ENCODE measurements at places on chromosomes 7 and 10. TPM values are rescaled to one million over a fixed set of nuclear protein-coding genes. Genes with fewer than 3 reads are reported as not detected.

GRCh38 chr10:86968994-86969355, 693 bp downstream of the ADIRF start:
- H3K4me1 ChIP-seq, result peaks cover 7% of the 10 kb centered on the region
- no peak overlapping the region for H3K4me3 ChIP-seq
- peaks cover 27% of the 10 kb centered on the region for H3K27me3 ChIP-seq
- no peak overlapping the region for H3K27ac ChIP-seq

- H3K4me3 ChIP-seq, result no peak overlapping the region
- H3K27ac ChIP-seq, result no peak overlapping the region
- no peak for DNase-seq
- H3K27me3 ChIP-seq, result no peaks in the 10 kb centered on the region
- H3K36me3 ChIP-seq, result no peaks in the 10 kb centered on the region
Observed at GRCh38 chr10:98469001-98469931, 22.5 kb upstream of the HPS1 start.

DNA sequence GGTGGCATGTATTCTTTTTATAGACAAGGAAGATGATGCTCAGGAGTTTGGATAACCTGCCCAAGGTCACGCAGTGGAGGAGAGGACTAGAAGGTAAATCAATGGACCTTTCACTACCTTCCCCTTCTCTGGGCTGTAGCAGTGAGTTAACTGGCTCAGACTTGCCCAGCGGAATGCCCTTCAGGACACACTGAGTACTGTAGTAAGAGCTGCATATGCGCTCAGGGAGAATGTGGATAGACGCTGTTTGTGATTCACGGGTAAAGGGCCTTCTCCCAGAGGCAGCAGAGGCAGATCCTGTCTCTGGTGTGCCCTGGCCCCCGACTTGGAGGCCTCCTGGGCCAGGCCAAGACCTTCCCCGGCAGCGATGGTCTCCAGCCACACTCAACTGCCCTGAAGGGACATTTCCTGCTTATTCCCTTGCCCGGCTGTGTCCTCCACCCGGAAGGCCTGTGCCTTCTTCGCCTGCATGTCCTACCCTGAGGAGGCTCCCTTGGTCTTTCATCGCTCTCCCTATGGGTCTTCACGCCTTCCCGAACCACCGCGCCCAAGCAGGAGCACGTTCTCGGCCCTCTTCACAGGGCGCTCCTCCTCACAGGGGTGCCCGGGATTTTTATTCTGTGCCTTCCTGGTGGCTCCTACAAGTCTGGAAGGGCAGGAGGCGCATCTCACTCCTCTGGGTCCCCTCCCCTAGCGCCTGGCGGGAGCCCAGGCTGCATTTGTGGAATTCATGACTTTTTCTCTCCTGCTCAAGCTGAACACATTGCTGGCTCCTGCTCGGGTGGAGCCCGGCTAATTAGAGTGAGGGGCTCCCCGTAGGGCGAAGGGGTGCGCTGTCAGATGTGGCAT, 1.8 kb upstream of the IKZF1 start:
- peak overlapping the region; percentile 58 for H3K27ac ChIP-seq
- peaks cover 27% of the 10 kb centered on the region for H3K4me1 ChIP-seq
- H3K36me3 ChIP-seq, result no peaks in the 10 kb centered on the region
- no peaks in the 10 kb centered on the region for H3K27me3 ChIP-seq
- peak overlapping the region; percentile 68 for H3K4me3 ChIP-seq

GRCh38 chr7:142808802-142809583, 38.2 kb downstream of the PRSS2 start:
- H3K36me3 ChIP-seq, result peaks cover 3% of the 10 kb centered on the region
- H3K27ac ChIP-seq, result peak overlapping the region; percentile 97
- peaks cover 94% of the 10 kb centered on the region for H3K4me1 ChIP-seq
- DNase-seq, result peak; percentile 97
- H3K4me3 ChIP-seq, result peak overlapping the region; percentile 32

DNA sequence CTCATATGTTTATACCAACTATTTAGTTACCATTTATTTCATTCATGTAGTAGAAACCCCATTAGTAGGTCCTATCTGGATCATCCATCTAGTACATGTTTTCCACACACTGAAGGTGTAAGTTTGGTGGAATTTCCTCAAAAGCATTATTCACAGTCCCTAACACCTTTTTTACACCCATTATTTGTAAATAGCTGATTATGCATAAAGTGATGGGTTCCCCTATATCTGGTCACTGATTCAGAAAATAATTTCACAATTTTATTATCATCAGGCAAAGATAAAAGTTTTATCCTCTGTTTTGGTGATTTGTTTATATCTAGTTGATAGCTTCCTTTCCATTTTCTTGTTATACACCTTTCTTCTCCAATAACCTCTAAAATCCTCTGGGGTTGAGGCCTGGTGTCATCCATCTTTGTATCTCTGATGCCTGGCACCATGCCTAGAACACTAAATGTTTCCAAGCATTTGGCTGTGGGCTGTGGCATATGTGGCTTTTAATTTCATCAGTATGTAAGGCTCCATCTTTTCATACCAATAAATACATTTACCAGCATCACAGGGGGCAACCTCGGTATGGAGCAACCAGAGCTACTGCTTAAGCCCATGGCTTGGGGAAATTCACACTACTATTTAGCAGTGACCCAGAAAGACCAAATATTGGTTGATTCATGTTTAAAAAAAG, 1089.5 kb upstream of the LRRN3 start:
- H3K4me1 ChIP-seq, result no peaks in the 10 kb centered on the region
- no peak overlapping the region for H3K4me3 ChIP-seq

DNA sequence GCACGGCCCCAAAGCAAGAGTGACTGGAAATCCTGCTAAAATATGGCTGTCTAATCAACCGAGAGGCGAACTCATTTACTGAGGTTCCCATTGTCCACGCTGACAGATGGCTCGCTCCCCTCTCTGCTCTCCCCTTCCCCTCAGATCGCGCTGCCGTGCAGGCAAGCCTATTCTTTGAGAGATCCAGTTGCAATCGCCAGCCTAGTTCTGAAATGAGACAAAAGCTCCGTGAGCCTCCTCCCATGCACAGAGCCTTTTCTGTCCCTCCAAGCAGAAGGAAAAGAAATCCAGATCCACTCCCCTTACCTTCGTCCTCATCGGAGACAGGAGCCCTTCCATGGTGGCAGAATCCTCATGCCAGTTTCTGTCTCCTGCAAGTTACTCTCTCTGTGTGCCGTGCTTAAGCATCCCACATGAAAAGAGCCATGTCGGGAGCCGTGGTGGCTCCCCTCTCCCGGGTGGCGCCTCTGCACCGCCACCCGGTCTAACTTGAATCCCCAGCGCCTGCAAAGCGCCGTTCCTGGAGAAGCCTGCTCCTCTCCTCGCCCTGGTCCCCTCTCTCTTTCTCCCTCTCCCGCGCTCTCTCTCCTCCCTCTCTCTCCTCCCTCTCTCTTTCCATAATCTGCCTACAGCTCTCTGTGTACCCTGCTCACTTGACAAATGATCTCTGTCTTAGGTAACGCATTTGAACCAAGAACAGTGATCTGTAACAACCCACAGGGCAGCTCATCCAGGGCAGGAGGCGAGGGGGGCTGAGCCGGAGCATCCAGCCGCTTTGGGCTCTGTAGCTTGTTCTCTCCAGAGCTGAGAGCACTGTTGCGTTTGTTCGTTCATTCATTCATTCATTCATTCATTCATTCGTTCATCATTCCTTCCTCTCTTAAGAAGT, 156.8 kb downstream of the FRMD4A start:
- DNase-seq, result no peak
- peak overlapping the region; percentile 39 for H3K4me3 ChIP-seq

DNA sequence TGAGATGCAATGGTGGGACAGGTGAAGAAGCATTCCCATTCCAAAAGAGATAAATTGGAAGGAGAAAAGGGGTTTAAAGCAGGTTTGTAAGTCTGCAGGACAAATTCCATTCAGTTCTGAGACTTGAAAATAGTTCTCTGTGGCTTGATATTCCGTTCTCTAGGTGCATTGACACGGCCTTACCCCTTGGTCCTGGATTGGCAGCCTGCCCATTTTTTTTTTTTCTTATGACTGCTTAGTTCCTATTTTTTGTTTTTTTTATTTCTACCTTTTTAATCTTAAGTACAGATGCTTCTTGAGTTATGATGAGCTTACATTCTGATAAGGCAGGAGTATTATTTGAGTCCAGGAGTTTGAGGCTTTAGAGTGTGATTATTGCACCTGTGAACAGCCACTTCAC, 70.6 kb downstream of the MLLT10 start:
- H3K4me3 ChIP-seq, result no peak overlapping the region
- no peak overlapping the region for H3K27ac ChIP-seq
- peaks cover 4% of the 10 kb centered on the region for H3K4me1 ChIP-seq
- H3K27me3 ChIP-seq, result no peaks in the 10 kb centered on the region

- H3K4me1 ChIP-seq, result no peaks in the 10 kb centered on the region
- H3K36me3 ChIP-seq, result no peaks in the 10 kb centered on the region
Observed at GRCh38 chr10:131729938-131730660, 170.7 kb upstream of the PPP2R2D start.

- peaks cover 15% of the 10 kb centered on the region for H3K4me1 ChIP-seq
- peak overlapping the region; percentile 59 for H3K27ac ChIP-seq
- no peaks in the 10 kb centered on the region for H3K36me3 ChIP-seq
- H3K4me3 ChIP-seq, result peak overlapping the region; percentile 11
- peak; percentile 24 for DNase-seq
Observed at GRCh38 chr7:7201578-7202374, 19.4 kb downstream of the C1GALT1 start.

GRCh38 chr10:1416456-1417037, 320.8 kb downstream of the ADARB2 start:
- H3K4me3 ChIP-seq, result no peak overlapping the region
- H3K36me3 ChIP-seq, result no peaks in the 10 kb centered on the region
- peaks cover 43% of the 10 kb centered on the region for H3K27me3 ChIP-seq
- no peak for DNase-seq

- H3K4me3 ChIP-seq, result no peak overlapping the region
- H3K27me3 ChIP-seq, result peaks cover 33% of the 10 kb centered on the region
- DNase-seq, result no peak
- no peaks in the 10 kb centered on the region for H3K36me3 ChIP-seq
Observed at GRCh38 chr10:71294091-71294561, 24.9 kb upstream of the SLC29A3 start.

GRCh38 chr10:22619101-22619500, 95.3 kb downstream of the PIP4K2A start:
- no peak overlapping the region for H3K4me3 ChIP-seq
- H3K4me1 ChIP-seq, result peaks cover 62% of the 10 kb centered on the region
- H3K27ac ChIP-seq, result peak overlapping the region; percentile 45
- no peaks in the 10 kb centered on the region for H3K27me3 ChIP-seq
- H3K36me3 ChIP-seq, result no peaks in the 10 kb centered on the region

GRCh38 chr10:119315128-119316001, 108.0 kb downstream of the GRK5 start:
- H3K4me3 ChIP-seq, result no peak overlapping the region
- DNase-seq, result peak; percentile 21
- H3K27me3 ChIP-seq, result peaks cover 30% of the 10 kb centered on the region

ANXA8 gene
- not detected for total RNA-seq

SLC18A3 gene
- not detected for total RNA-seq

CALN1 gene
- 0.26 TPM for total RNA-seq

All from T-cell (primary cell).